SK-N-MC (cell line): ENCODE measurements at places on chromosomes 11 and 22.

- DNase-seq = no peak
These were observed 24.3 kb downstream of the EMSY start for GRCh38 chr11:76469141-76469540.

DNA sequence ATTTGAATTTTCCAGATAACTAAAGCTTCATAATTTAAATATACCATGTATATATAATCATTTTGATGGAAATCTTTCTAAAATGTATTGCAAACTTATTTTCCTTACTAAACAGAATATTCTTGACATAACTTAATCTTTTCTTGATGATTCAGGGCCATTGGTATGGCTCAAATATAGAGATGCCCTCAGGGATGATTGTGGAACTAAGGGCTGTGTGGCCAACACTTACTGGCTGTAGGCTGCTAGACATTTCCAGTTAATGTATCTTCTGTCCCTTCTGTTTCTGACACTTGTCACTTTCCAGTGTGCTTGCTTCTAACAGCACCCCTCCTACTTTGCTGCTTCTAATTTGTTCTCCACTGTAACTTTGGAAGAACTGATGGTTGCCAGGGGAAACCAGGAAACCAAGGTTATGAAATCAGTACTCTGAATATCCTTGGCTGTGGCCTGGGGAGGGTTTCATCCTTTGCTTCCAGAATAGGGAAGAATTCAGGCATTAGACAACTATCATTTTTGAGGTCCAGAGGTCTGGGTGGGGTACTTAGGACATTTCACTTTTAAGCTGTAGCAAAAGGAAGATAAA is 697.2 kb downstream of the ETS1 start:
- no peak for DNase-seq

DNA sequence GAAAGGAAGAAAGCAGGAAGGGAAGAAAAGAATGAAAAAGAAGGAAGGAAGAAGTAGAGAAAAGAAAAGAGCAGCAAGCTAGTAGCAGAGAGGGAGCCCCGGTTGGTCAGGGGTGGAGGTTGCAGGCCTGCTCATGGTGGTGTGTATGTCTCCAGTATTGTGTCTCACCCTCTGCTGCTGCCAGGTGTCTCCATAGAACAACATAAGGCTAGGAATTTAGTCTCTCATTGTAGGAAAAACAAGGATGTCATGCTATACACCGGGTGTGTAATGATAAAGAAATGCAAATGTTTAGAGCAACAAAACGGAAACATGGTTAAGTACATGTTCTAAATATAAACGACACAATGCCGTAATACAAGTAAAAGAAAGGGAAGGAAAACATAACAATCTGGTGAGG is 342.5 kb downstream of the NTM start:
- no peak for DNase-seq

GRCh38 chr11:34349882-34350281 is 7.9 kb downstream of the ABTB2 start:
- no peak for DNase-seq

GRCh38 chr11:32081901-32082300 is 9.0 kb upstream of the RCN1 start:
- DNase-seq = no peak

GRCh38 chr11:110757962-110758755 is 45.9 kb upstream of the ARHGAP20 start:
- no peak for DNase-seq

DNA sequence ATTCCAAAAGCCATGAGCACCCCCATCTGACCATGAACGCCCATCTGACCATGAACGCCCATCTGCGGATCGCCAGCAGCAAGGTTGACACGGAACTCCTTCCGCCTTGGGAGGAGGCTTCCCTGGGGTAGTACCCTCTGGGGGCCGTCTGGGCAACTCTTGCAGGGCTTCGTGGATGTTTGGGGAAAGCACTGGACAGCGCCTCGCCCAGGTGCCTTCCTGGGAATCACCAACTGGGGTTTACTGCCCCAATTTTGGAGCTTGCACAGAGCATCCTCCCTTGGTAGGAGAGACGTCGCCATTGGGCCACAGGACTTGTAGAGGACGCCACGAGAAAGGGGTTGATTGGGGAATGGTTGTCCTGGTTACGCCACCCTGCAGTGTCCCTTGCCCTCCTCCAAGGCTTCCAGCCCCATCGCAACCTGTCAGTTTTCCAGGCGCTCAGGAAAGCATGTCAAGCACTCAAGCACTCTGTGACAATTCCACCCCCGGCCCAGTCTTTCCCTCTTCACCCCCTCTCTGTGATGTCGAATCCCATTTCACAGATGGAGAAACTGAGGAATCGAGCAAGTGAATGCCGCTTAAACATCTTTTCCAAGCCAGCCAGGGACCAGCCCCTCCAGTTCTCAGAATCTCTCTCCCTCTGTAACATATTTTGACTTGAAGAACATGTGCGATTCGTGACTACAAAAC is 914 bp upstream of the PRDM11 start:
- no peak for DNase-seq

DNA sequence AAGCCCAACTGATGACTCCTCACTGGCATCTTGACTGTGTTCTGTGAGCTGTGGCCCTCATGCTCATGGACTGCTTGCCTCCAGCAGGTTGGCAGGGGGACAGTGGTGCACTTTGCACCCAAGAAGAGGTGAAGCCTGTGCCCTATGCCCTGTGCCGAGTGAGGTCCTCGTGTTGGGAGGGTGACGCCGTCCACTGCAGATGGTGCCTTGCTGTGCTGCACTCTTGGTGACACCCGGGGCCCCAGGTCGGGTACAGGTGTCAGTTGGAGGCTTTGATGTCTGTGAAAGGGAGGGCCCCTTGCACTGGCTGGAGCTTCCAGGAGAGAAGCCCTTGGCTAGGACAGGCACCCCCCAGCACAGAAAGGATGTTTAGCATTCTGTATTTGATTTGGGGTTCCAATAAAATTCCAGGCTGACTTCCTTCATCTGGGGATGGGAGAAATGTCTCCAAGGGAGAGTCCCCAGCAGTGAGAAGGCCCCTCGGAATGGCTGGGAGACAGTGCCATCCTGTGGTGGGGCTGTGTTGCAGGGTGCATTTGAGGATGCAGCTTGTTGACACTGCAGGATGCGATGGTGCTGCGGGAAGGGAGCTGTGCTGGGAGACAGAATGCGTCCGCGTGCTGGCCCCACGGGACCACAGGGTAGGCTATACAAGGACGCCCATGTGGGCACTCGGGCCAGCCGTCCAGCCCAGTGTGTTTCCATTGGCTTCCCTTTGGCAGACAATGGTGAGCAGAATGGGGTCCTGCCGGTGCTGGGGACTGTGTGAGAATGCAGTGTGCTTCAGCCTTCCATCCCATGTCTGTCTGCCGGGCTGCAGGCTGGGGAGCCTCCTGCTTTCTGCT is 2.5 kb upstream of the ZDHHC8 start:
- DNase-seq = no peak

DNA sequence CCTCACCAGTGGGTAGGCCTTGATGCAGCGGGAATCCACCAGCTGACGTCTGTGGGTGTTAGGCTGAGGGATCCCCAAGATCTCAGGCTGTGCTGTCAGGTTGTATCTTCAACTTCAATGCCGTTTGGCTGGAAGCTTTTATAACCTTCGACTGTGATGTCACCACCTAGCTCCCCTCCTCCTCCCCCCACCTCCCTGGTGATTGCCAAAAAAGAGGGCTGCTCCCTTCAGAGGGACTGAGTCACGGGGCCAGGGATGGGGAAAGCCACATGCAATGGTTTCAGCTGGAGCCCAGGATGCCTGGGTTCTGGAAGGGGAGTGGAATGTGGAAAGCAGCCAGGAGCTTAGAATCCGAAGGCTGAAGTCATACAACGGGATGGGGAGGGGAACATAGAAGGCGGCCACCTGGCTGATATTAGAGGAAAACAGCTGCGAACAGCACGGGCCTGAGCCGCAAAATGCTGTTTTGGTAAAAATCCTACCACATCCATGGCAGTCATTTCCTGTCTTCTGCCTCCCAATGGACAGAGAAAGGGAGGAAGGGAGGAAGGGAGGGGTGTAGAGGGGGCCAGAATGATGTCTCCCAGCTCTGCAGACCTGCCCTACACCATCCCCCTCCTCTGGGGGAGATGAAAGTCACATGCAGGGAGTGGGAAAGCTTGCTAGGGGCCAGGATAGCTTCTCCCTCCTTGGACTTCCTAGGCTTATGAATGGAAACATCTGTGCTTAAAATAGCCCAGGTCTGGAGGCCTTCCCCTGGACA is at the start of gene LRRN4CL:
Gene LRRN4CL (minus strand): TSS at position 110 of the 763 bp plus-strand sequence. CDS start 1,022 bp downstream, outside the sequence.
- no peak for DNase-seq

- no peak for DNase-seq
These were observed 57.0 kb upstream of the ADORA2A start for GRCh38 chr22:24370401-24370800.

- DNase-seq = no peak
These were observed 847.1 kb downstream of the FAM181B start for GRCh38 chr11:81886406-81887075.

DNA sequence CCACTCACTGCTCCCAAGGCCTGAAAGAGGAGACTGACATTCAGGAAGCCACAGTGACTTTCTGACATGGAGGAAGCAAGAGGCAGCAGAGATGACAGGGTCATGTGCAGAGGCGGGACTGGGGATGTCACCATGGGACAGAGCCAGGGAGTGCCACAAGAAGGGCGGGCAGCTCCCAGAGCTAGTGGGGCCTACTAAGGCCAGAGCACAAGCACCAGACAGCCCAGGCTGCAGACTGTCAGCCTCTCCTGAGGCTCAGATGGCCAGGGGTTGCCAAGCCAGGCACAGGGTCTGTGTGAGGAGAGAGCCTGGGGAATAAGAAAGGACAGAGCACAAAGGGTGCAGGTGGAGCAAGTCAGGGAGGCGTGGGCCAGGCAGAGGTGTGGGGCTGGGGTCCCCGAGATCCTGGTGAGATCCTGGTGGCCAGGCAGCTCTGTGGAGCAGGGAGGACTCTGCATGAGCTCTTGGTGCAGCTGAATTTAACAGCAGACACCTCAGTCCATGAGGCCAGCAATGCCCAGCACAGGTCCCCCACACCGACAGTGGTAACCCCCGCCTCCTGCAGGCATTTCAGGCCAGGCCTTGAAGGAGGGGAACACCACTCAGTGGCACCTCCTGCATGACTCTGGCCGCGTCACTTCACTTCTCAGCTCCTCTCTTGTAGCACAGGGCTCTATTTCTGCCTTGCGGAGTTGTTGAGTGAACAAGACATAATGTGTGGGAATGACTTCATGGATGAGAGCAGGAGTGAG is 52.3 kb downstream of the SGSM3 start:
- DNase-seq = no peak

DNA sequence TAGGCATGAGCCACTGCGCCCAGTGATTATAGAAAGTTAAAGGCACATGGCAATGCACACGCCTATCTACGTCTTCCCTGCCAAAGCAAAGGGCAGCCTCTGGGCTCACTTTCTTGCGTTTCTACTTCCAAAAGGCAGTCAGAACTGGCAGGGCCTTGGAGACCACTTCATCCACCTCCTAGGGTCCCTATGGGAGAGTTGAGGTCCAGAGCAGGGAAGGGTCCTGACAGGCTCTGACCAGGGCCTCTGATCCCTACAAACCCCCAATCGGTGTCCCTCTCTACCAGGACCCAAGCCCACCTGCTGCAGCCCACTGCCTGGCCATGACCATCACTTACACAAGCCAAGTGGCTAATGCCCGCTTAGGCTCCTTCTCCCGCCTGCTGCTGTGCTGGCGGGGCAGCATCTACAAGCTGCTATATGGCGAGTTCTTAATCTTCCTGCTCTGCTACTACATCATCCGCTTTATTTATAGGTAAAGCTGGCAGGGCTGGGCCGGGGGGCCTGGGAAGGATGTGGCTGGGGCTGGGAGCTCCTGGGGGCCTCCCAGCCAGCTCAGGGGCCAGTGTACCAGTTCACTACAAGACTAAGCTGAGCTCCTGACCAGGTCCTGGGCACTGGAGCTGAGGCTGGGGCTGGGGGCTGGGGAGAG is 1.5 kb downstream of the BEST1 start:
- DNase-seq = no peak

GRCh38 chr11:8661001-8661795 is 21.3 kb downstream of the TRIM66 start:
- DNase-seq = no peak

DNA sequence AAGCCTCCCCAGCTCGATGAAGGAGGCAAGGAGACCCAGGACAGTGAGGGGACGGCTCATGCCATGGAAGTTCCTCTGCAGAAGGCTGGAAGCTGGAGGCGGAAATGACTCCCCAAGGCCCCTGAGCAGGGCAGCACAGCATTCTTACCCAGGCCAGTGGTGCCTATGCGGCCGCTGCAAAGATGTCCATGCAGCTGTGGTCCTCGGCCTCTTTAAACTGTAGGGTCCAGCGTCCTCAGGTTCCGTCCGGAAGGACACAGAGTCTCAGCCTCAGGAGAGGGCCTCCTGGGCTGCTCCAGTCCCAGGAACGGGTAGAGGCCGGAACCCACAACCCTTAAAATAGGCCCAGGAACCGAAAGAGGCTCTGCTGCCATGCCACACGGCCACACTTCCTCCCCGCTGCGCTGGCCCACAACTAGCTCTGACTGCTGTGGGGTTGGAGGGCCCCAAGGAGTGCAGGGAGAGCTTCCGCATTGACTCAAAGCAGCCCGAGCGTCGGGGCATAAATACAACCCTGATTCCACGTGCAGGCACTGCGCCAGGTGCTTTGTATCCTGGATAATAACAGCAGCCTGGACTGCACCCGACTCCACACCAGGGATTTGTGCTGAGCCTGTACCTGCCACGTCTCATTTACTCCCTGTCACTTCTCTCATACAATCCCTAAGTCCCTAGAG is 5.5 kb downstream of the KIAA0930 start:
- no peak for DNase-seq

GRCh38 chr22:44254811-44255210 is 57.9 kb downstream of the SHISAL1 start:
- no peak for DNase-seq

DNA sequence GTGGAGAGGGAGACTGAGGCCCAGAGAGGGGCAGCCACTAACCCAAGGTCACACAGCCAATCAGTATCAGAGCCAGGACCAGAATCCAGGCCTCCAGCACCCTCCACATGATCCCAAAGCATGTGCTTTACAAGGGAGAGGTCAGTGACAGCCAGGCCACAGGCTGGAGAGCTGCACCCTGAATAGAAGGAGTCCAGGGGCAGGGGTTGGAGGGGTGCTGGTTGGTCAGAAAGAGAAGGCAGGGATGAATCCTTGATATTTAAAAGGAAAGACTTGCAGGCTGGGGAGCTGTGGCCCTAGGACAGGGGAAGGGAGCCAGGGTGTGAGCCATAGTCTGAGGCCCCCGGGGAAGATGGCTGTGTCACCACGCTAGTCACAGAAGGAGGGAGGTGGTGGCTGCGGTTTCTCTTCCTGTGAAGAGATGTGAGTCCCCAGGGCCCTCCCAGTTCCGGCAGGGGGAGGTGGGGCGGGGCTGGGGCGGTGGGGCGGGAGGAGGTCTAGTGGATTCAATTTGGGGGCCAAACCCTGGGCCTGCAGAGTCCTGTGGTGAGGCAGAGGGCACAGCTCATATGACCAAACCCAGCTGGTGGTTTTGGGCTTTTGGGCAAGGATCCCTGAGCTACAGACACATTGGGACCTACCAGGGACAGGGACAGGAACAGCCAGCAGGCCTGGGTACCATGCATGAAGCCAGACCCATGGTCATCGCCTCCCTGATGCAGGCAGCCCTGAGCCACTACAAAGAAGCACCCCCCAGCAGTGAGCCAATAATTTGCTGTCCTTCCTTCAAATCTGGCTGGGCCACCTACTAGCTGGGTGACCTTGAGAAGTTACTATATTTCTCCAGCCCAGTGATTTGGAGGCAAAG is 14.0 kb downstream of the RAC2 start:
- DNase-seq = peak; percentile 14
